ENCODE measurements at places on chromosomes 2 and 18.

DNA sequence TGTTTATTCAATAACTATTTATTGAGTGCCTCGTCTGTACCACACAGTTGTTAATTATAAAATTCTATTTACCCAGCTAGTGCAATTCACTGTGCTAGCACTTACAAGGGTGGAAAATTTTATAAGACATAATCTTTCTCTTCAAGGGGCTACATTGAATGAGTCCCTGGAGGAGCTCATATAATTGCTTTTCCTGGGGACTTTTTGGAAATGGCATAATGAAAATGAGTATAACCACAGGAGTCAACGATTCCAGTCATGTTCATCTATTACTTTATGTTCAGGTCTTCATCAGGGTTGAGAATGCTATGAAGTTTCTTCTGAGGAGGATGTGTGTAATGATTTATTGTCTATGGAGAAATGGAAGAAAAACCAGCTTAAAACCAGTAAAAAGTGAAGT, 52.9 kb upstream of the TMEM200C start:
- DNase-seq, result no peak

- DNase-seq, result no peak
Observed at GRCh38 chr18:62338446-62339105, 13.5 kb downstream of the TNFRSF11A start.

DNA sequence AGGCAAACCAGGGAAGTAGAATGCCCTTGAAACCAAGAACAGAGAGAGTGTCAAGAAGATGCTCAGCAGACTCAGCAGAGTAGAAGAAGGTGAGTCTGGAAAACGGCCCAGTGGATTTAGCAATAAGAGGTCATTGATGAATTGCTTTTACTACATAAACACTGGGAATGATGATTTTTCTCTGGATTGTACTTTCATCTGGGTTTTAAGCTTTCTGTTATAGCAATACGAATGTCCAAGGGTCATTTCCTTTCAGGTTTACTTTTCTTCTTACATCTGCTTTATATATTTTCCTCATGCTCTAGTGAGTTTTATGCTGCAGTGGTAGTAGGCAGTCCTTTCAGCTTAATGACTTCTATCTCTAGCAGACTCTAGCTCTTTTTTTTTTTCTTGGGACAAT, 16.9 kb downstream of the EML6 start:
- DNase-seq, result no peak

GRCh38 chr2:182291296-182291695, 135.5 kb downstream of the PDE1A start:
- no peak for DNase-seq

GRCh38 chr18:79615091-79615490, 64.5 kb upstream of the CTDP1 start:
- no peak for DNase-seq

GRCh38 chr2:219861307-219861706, 233.9 kb downstream of the SLC4A3 start:
- DNase-seq, result no peak

GRCh38 chr2:59787095-59787494, 766.4 kb downstream of the BCL11A start:
- no peak for DNase-seq

- DNase-seq, result no peak
Observed at GRCh38 chr2:209767316-209767715, 4.3 kb upstream of the UNC80 start.

- no peak for DNase-seq
Observed at GRCh38 chr2:74777161-74777900, 56.6 kb upstream of the HK2 start.

All from CD4-positive, alpha-beta T cell treated with Interferon gamma for 1 hour (primary cell).